ENCODE measurements at places on chromosomes 2 and 18.

- no peak for DNase-seq
Measured at GRCh38 chr2:232340171-232340935, 38.2 kb upstream of the ALPP start.

DNA sequence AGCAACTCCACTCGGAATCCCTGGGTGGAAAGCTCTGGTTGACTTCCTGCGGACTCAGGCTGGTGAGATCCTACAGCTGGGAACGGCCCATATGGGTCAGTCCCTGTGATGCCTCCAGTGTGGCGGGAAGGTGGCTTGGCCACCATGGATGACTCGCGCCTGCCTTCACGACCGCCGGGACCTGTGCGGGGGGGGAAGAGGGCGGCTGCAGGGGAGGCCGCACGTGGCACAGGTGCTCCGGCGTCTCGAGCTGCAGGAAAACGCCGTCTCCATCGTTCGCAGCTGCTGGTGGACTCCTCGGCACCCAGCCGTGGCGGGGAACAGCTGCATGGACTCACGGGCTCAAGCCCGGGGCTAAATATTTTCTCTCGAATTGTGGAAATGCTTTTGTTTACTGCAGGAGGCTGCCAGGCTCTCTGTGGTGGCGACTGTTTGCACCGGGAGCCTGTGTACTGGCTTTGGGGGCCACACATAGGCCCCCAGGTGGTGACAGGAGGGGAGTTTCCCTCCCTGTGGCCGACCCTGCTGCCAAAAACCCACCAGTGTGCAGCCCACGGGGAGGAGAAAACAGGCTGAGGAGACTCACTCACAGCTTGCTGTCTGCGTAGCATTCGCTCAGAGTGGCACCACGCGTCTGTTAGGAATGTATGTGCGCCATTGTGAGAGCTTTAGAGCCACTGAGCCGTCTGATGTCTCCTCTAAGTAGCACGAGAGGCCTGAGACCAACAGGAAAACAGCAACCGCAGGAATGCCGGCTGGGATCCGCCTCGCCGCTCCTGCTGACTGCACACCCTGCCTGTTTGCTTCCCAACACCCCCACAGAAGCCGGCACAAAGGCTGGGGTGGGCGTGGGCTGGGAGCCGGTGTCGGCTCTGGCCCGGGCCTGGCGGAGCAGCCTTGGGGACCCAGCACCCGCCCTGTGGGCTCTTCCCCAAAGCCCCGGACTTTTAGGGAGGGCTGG lies 89.2 kb downstream of the NFATC1 start:
- DNase-seq, result no peak

DNA sequence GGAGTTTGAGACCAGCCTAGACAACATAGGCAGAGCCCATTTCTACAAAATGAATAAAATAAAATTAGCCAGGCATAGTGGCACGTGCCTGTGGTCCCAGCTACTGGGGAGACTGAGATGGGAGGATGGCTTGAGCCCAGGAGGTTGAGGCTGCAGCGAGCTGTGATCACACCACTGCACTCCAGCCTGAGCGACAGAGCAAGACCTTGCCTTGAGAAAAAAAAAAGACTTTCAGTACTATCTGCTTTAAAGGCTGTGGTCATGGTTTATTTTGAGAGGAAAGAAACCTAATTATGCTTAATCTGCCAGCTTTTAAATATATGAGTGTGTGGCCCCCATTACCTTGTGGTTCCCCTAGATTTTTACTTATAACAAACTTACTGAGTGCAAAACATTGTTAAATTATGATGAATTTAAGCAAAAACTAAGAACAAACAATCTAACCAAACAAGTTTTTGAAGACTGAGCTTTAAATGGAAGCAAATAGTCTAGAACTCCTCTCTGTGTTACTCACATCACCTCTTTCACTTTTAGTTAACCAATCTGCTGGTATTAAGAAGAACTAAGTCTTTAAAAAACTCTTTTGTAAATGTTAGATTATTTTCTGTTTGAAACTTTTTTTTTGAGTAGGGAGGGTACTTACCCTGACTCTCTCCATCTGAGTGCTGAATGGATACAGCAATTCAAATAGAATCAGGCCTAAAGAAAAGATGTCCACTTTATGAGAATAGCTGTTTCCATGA lies 65.4 kb downstream of the EIF2AK3 start:
- DNase-seq, result no peak

- peak; percentile 27 for DNase-seq
Measured at GRCh38 chr2:211860224-211860623, 678.4 kb downstream of the ERBB4 start.

DNA sequence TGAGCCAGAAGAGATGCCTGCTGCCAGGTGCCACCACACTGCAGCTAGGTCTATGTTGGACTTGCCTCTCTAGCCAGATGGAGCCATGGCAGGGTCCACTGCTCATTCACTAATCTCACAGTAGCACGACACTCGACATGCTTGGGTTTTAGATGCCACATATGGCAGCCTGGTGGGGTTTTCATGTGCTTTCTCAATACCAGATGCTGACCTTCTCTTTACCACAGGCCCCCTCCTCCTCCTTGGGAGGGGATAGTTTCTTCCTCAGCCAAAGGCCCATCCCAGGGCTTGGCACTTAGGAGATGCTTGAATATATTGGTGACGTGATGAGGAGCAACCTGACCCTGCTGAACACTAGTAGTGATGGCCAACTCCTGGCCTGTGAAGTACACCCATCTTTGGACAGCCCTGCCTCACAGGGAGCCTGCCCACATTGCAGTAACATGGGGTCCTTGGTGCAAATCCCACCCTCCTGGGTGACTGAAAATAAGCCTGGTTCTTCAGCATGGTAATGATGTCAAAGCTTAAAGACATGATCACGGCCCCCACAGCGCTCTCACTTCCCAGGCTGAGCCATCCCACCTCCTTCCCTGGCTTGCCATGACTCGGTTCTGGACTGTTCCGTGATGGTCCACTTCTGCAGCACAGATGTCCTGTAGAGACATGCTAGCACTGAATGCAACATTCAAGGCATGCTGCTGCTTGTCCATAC lies 227.5 kb downstream of the SH3RF3 start:
- DNase-seq, result no peak

DNA sequence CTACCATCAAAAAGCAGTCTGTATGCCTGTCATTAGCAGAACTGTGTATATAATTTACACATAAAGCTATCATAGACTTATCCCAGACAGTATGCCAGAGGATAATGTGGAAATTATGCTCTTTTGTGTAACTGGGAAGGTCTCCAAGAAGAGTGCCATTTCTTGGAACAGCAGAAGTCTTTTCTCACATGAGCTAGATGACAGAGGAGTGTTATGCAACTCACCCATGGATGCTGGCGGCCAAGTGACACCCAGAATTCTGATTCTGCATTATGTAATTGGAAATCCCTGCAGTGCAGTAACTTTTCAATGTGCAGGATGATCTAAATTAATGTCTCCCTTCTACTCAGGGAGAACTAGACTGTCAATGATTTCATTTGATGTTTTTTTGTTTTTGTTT lies 160.0 kb downstream of the UBE2E3 start:
- DNase-seq, result peak; percentile 75

DNA sequence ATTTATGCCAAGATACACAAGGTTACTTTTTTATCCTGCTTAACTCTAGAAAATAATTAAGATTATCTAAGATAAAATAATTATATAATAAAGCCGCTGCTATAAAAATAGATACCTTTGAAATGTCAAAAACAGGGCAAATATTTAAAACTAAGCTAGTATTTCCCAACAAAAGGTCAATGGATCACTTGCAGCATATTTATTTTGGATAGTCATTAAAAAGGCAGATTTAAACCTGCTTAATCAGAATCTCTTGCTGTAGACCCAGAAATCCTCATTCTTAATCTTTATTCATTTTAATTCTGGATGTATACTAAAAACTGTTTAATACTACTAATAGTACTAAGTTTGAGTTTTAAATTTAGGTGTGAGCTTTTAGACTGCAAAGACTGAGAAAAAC lies 139.0 kb upstream of the CWC22 start:
- no peak for DNase-seq
